ENCODE measurements at places on chromosomes 6 and 20.

DNA sequence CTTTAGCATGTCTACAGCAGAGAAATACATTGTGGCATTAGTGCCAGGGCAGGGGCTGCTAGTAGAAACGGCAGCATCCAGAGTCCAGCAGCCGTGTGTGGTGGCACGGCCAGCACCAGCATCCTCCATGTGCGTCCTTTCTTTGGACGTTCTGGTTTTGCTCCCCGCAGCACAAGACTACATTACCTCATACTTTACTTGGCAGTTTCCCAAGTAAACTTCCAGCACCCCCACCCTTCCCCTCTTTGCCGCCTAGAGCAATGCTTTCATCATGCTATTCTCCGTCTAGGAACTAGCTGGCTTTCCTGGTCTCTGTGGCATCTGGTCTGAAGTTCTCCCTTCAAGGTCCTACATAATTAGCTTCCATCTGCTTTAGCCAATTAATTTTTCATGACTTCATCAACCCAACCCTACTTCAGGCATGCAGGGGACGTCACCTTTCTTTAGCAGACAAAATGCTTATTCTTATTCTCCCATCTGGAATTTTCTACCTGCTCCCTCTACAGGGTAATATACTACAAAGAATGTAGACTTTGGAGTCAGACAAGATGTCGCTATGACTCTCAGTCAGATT is 67.6 kb downstream of the BLOC1S5 start:
- no peaks in the 10 kb centered on the region for H3K36me3 ChIP-seq
- no peaks in the 10 kb centered on the region for H3K4me1 ChIP-seq
- no peaks in the 10 kb centered on the region for H3K27me3 ChIP-seq
- H3K27ac ChIP-seq: no peak overlapping the region

- H3K36me3 ChIP-seq: no peaks in the 10 kb centered on the region
- H3K27ac ChIP-seq: no peak overlapping the region
- H3K4me3 ChIP-seq: no peak overlapping the region
These were observed 43.5 kb upstream of the SCRT2 start for GRCh38 chr20:719068-719467.

DNA sequence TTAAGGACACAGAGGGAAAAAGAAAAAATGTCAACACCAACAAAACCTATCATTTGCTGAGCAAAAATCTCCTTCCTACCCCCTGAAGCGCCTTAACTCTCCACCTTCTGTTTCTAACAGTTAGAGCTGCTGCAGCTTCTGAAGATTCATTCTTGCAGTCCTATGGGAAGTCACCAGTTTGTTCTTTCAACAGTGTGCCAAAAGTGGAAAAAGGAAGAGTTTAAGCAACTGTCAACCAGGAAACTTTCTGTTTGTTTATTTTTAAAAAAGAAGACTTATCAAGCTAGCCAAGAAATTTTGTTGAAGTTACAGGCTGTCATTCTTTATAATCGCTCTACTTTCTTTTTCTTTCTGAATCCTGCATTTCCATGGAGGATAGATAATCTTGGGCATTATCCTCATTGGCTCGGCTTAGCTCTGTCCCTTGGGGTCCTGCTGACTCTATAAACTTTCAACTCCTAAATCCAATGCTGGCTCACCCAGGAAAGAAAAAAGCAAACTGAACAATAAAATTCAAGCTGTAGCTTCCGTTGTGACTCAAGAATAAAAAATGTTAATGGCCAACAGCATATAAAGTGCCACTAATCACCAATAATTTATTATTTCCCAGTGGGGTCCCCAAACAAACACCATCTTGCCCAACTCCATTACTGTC is 172.8 kb upstream of the CITED2 start:
- no peak for DNase-seq
- H3K36me3 ChIP-seq: no peaks in the 10 kb centered on the region
- no peaks in the 10 kb centered on the region for H3K27me3 ChIP-seq
- no peaks in the 10 kb centered on the region for H3K4me1 ChIP-seq

GRCh38 chr20:58014628-58015315 is 213.7 kb downstream of the ANKRD60 start:
- no peak overlapping the region for H3K27ac ChIP-seq
- DNase-seq: no peak
- no peaks in the 10 kb centered on the region for H3K27me3 ChIP-seq
- no peaks in the 10 kb centered on the region for H3K4me1 ChIP-seq

DNA sequence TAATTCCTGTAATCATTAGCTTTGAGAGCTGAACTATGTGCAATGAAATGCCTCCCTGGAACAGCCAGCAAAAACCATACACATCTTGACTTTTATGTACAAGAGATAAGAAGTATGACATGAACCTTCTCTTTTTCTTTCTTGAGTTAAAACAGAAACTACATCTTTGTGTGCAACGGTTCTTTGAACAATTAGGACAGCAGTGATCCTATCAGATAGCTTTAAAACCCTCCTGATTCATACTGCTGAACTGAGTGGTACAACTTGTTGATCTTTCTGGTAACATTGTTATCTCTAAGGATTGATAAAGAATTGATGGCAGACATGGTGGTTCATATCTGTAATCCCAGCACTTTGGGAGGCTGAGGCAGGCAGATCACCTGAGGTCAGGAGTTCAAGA is 43.4 kb downstream of the TRAF3IP2 start:
- H3K27ac ChIP-seq: no peak overlapping the region
- H3K4me1 ChIP-seq: 0 out of 2 replicates have a peak, but pooled peaks cover 2% of the 10 kb centered on the region
- DNase-seq: no peak
- no peaks in the 10 kb centered on the region for H3K27me3 ChIP-seq
- H3K36me3 ChIP-seq: peaks cover 7% of the 10 kb centered on the region

GRCh38 chr20:56245761-56246160 is 2.8 kb upstream of the MC3R start:
- no peaks in the 10 kb centered on the region for H3K36me3 ChIP-seq
- DNase-seq: no peak
- H3K27me3 ChIP-seq: peaks cover 16% of the 10 kb centered on the region
- no peak overlapping the region for H3K27ac ChIP-seq

GRCh38 chr20:62646851-62647520 is 4.7 kb downstream of the SLCO4A1 start:
- H3K27me3 ChIP-seq: peaks cover 25% of the 10 kb centered on the region
- H3K27ac ChIP-seq: no peak overlapping the region
- peaks cover 2% of the 10 kb centered on the region for H3K4me1 ChIP-seq
- H3K4me3 ChIP-seq: no peak overlapping the region
- H3K36me3 ChIP-seq: no peaks in the 10 kb centered on the region

- no peaks in the 10 kb centered on the region for H3K36me3 ChIP-seq
- no peaks in the 10 kb centered on the region for H3K27me3 ChIP-seq
- DNase-seq: no peak
- H3K27ac ChIP-seq: no peak overlapping the region
- no peaks in the 10 kb centered on the region for H3K4me1 ChIP-seq
These were observed 103.1 kb downstream of the BMP2 start for GRCh38 chr20:6870559-6870958.

- H3K27ac ChIP-seq: no peak overlapping the region
- no peak for DNase-seq
- H3K27me3 ChIP-seq: no peaks in the 10 kb centered on the region
- H3K36me3 ChIP-seq: no peaks in the 10 kb centered on the region
These were observed 213.9 kb upstream of the SSTR4 start for GRCh38 chr20:22821081-22821727.

- H3K4me1 ChIP-seq: no peaks in the 10 kb centered on the region
- peaks cover 32% of the 10 kb centered on the region for H3K36me3 ChIP-seq
- DNase-seq: no peak
- H3K27me3 ChIP-seq: no peaks in the 10 kb centered on the region
These were observed 60.4 kb upstream of the ARMH2 start for GRCh38 chr6:24859132-24859531.

DNA sequence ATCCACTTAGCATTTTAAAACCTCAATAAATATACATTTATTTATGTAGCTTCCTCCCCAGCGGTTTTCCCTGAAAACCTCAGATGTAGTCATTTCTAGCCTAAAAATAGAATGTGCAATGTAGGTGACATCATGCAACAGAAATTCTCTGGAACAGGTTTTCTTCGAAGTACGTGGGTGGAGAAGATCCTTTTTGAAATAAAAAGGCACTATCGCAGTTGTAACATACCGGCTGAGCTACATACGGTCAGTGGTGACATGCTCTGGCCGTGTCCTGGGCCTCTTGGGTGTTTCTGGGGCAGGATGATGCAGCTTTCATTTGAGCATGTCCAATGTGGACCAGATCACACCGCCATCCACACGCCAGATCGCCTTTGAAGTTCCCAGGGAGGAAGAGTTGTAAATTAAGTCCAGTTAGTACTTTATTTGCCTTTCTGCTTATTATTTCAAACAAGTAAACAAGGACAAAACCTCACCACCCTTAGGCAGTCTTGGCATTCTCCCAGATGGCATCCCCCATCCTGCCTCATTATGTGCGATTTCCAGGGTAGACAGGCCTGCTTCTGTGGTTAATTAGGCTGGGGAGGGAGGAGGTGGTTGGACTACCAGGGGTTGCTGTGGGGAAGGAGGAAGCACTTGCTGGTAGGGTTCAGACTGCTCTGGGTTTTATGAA is 109.5 kb upstream of the CLDN20 start:
- H3K27me3 ChIP-seq: no peaks in the 10 kb centered on the region
- H3K36me3 ChIP-seq: peaks cover 4% of the 10 kb centered on the region
- peaks cover 8% of the 10 kb centered on the region for H3K4me1 ChIP-seq

DNA sequence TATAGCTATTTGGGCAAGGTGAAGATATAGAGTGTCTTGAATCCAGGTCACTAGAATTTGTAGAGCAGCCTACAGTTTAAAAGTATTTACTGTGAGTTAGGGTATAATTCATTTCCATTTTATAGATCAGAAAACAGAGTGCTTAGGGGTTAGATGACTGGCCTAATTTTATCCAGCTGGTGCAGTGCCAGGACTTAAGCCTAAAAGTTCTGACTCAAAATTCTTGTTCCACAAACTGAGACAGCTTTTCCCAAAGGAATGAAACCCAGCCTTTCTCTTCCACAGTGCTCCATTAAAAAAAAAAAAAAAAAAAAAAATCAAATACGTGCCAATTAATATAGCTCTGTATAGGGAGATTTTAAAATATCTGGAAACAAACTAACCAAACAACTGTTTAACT is 441.0 kb upstream of the MARCKS start:
- no peaks in the 10 kb centered on the region for H3K36me3 ChIP-seq
- no peak overlapping the region for H3K4me3 ChIP-seq
- peaks cover 5% of the 10 kb centered on the region for H3K4me1 ChIP-seq
- no peak overlapping the region for H3K27ac ChIP-seq

DNA sequence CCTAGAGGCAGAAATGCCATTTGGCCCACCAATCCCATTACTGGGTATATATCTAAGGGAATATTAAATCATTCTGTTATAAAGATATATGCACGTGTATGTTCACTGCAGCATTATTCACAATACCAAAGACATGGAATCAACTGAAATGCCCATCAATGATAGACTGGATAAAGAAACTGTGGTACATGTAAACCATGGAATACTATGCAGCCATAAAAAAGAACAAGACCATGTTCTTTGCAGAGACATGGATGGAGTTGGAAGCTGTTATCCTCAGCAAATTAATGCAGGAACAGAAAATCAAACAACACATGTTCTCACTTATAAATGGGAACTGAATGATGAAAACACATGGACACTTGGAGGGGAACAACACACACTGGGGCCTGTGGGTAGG is 458.4 kb downstream of the CD83 start:
- no peak overlapping the region for H3K27ac ChIP-seq
- no peaks in the 10 kb centered on the region for H3K4me1 ChIP-seq
- no peaks in the 10 kb centered on the region for H3K27me3 ChIP-seq
- H3K4me3 ChIP-seq: no peak overlapping the region
- H3K36me3 ChIP-seq: no peaks in the 10 kb centered on the region

DNA sequence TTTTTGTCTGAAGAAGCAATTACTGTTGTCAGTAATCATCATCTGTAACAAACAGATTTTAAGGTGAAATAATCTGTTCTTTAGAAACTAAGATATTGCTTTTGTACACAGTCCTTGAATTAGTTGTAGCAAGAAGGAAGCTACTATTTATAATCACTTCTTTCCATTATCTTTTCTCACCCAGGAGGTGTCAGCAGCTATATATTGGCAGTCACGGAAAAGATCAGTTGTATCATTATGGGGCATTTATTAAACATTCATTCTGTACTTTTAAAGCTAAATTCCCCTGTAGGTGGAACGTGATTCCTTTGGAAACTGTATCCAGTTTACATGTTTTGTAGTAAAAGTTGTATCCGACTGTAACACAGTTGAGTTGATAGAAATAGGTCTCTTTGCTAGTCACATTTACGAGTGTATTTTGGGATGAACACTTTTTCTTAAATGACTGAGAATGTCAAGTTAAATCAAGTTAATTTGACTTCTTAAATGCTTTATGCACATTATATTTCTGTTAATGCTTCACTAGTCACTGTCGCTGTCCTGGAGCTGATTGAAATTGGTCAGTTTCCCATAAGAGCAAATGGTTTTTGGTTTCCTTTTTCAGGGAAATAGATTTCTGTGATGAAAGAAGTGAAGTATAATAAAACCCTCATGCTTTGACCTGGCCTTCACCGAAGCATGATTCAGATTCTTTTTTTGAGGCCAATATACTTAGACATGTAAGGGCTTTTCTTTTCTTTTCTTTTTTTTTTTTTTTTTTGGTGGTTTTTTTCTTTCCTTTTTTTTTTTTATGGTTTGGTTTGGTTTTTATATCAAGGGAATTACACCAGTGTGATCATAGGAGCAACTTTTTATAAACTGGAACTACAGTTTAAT is 5.1 kb downstream of the QKI start:
- no peak overlapping the region for H3K27ac ChIP-seq
- no peaks in the 10 kb centered on the region for H3K36me3 ChIP-seq

All from H1 (cell line).